Nephron progenitor cell (in vitro differentiated cells): ENCODE measurements at places on chromosomes 4 and X.
A peak's percentile ranks its signal among the peaks of the same experiment; 100 is the strongest.

DNA sequence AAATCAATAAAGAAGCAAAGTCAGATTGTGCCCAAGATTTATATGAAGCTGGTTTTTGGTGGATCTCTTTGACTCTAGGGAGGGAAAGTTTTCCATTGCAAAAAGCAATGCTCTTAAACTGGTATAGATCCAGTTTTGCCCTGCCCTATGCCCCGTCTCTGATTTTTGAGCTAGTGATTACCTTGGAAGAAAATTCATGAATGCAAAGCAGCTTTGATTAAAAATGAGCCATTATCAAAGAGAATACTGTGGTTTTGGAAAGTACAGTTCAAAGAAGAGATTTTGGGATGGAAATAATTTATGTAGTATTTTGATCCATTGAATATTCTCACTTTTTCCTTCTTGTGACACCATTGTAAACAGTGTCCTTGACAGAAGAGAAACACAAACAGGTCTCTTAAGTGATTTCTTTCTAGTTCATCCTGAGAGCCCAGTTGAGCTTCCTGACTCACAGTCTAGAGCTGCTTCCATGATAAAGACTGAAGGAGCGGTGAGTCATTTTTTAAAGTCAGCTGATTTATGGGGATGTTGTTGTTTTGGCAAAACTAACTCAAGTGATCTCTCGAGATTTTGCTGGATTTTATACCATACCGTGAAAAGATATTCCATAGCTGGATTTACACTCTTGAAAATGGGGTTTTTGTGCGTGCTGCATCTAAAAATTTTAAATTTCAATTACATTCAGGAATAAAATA, 76.7 kb downstream of the AFF1 start:
- no peak for DNase-seq

- no peak for DNase-seq
These were observed 20.4 kb upstream of the FGF16 start for GRCh38 chrX:77426811-77427210.

GRCh38 chr4:44493924-44494323, 45.3 kb upstream of the KCTD8 start:
- DNase-seq: peak; percentile 12

- DNase-seq: no peak
These were observed 389.7 kb downstream of the SPRY1 start for GRCh38 chr4:123786163-123786915.

- no peak for DNase-seq
These were observed 72.4 kb downstream of the PALLD start for GRCh38 chr4:168569066-168569930.

- DNase-seq: no peak
These were observed 77.6 kb upstream of the ETNPPL start for GRCh38 chr4:108840426-108840975.

DNA sequence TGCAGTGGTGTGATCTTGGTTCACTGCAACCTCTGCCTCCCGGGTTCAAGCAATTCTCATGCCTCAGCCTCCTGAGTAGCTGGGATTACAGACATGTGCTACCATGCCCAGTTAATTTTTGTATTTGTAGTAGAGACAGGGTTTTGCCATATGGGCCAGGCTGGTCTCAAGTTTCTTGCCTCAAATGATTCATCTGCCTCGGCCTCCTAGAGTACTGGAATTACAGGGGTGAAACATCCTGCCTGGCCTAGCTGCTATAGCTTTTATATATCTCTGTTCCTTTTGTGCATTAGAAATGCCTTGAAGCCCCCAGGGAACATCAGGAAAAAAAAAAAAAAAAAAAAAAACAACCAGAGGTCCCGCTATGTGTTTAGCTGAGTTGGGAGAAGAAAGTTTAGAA, 34.8 kb downstream of the UBE2K start:
- DNase-seq: no peak

- no peak for DNase-seq
These were observed 33.6 kb downstream of the TBC1D14 start for GRCh38 chr4:6943012-6943884.

DNA sequence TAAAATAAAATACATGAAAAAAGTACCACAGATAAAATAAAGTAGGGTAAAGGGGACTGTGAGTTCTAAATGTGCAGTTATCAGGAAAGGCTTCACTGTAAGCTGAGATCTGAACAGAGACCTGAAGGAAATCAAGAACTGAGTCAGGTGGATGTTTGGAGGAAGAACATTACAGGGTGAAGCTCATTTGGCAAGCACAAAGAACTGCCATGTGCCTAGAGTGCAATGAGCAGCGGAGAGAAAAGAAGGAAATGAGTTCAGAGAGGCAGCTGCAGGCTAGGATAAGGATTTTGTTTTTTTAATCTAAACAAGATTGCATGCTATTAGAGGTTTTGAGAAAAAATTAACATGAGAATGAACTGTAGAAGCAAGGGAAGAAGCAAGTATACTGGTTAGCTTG, 373.1 kb downstream of the STPG2 start:
- no peak for DNase-seq

- DNase-seq: no peak
These were observed 36.1 kb downstream of the MID1IP1 start for GRCh38 chrX:38837389-38837788.
